ENCODE measurements at places on chromosomes 6 and 20.

- no peak for DNase-seq
Measured at GRCh38 chr6:35328108-35328723, 14.1 kb upstream of the PPARD start.

- DNase-seq = no peak
Measured at GRCh38 chr20:25360631-25361286, 29.9 kb downstream of the ABHD12 start.

DNA sequence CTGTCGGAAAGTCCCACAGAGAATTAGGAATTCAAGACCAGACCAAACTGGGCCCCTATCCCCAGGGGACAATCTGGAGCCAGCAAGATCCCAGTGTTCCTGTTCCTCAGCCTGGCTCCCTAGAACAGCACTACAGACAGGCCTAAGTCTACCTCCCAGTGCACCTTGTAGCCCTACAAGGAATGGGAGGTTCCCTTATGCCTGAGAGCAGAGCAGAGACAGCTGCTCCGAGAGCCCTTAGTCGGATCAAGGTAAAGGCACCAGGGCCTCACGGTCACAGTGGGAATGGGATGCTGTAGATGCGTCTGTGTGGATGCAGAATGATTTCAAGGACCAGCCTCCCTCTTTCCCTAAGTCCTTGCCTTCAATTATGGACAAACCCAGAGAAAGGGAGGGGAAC is 204.5 kb upstream of the STXBP5 start:
- DNase-seq = no peak

DNA sequence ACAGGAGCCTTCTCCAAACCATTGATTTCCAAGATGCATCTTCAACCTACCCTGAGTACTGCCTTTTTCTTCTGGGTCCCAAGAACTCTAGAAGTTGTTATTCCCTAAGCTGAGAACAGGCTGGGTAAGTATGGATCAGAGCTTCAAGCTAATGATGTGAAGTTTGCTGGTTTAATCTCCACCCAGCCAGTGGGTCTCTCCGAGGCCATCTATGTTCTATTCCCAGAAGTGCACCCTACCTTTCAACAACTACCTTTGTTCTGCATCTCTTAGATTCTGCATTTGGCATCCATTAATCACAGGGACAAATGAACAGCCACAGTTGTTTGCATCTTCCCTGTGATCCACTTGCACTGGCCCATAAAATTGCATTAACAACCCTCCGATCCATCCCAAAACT is 246.2 kb downstream of the HIVEP2 start:
- DNase-seq = no peak

- DNase-seq = no peak
Measured at GRCh38 chr6:5135788-5136376, 50.7 kb downstream of the PPP1R3G start.

- no peak for DNase-seq
Measured at GRCh38 chr6:42276034-42276890, 58.6 kb upstream of the MRPS10 start.

GRCh38 chr6:155561257-155561965 is 105.8 kb upstream of the NOX3 start:
- no peak for DNase-seq

DNA sequence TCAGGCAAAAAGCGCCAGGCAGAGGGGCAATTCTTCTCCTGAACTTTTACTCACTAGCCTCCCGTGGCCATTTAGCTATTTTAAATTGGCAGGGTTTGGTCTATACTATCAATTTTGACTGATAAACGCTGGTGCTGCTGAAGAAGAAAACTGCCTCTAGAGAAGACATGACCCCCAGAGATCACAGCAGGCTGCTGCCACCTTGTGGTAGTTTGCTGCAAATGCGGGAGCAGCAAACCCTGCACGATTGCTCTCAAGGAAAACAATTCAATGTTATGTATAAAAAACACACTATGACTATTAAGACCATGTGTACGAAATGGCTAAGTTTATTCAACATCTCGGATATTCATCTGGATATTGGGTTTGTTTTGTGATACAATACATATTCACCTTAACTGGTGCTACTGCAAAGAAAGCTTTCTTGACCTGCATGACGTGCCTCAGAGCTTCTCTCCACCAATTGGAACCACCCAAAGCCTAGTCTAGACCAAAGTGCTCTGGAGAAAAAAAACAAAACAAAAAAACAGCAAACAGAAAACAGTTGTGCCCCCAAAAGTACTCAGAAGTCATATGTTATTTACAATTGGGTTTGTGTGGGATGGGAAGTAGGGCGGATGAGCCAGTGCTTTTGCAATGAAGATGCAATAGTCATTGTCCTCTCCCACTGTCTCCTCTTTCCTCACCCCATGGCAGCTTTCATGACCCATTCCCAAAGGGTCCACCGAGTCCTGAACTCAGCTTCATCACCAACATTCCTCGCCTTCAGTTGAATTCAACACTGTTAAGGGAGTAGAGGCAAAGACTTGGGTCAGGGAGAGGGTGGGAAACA is 19.6 kb upstream of the IL17F start:
- DNase-seq = peak; percentile 55

GRCh38 chr20:20439602-20440190 is 71.8 kb downstream of the INSM1 start:
- DNase-seq = no peak

DNA sequence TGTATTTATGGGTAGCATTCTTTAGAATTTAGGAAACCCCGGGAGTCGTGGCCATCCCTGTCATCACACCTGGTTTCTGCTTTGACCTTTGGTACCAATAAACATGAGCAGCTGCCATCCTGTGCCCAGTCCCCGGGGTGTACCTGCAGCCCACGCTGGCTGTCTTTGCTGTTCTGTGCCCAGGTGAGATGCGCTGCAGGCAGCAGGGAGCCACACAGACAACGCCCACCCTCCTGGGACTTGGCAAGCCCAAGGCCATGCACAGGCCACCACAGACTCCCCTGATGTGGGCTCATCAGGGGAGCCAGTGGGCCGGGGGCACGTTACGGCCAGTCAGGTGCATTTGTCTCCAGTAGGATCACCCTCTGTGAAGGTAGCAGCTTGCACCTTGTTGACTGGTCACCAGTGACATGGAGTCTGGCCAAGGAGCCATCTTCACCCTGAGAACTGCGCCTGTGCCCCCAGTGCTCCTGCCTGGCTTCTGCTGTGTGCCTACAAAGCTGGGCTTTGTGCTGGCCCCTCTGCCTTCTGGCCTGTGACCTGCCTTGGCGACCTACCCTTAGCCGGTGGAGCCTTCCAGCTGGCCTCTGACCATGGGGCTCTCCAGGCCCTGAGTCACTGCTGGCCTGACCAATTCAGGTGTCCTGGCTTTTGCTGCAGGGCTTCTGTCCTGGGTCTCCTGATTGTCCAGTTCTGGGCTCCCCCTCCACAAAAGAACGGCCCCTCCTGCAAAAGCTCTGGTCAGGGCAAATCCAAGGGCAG is 14.2 kb upstream of the UNC93A start:
- no peak for DNase-seq

DNA sequence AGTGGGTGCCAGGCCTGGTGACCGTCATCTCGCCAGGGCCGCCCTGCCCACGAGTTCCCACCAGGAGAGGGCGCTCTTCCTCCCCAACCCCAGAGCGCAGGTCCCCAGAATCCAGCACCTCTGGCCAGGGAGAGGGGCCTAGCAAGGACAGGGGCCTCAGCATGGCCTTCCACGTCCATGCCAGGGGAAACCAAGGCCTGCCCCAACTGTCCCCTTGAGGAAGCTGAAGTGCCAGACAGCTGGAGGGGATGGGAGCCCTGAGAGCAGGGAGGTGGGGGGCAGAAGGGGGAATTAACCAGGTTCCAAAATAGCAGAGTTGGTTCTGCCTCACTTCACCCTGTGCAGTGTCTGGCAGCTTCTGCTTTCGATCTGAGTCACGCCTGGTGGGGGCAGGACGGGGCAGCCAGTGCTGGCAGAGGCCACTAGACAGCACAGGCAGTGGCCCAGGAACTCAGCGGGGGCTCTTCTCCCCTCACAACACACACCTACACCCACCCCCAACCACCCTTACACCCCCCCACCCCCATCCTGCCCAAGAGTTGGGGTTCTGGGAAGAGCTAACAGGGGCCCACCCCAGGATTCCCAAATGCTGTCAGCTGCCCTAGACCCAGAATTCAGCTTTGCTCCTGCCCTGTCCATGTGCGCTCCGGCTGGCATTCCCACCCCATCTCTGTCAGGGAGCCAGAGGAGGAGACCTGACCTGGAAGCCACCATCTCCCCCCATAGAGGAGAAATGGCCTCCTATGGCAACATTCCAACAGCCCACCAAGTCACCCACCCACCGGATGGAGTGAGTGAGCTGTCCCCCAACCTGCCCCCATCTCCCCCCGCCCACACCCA is 29.2 kb downstream of the TFEB start:
- no peak for DNase-seq

DNA sequence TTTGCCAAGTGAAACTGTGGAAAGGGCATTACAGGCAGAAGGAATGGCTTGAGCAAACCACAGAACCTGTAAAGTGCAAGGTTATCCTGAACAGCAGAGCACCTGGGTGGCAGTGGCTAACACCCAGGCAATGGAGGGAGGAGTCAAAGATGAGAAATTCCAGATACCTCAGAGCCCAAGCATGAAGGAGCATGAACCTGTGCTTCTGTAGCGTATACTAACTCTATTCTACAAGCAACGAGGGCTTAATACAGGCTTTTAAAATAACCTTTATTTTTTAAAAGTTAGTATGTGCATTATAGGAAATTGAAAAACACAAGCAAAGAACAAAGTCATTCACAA is 77.0 kb downstream of the CNBD2 start:
- no peak for DNase-seq

DNA sequence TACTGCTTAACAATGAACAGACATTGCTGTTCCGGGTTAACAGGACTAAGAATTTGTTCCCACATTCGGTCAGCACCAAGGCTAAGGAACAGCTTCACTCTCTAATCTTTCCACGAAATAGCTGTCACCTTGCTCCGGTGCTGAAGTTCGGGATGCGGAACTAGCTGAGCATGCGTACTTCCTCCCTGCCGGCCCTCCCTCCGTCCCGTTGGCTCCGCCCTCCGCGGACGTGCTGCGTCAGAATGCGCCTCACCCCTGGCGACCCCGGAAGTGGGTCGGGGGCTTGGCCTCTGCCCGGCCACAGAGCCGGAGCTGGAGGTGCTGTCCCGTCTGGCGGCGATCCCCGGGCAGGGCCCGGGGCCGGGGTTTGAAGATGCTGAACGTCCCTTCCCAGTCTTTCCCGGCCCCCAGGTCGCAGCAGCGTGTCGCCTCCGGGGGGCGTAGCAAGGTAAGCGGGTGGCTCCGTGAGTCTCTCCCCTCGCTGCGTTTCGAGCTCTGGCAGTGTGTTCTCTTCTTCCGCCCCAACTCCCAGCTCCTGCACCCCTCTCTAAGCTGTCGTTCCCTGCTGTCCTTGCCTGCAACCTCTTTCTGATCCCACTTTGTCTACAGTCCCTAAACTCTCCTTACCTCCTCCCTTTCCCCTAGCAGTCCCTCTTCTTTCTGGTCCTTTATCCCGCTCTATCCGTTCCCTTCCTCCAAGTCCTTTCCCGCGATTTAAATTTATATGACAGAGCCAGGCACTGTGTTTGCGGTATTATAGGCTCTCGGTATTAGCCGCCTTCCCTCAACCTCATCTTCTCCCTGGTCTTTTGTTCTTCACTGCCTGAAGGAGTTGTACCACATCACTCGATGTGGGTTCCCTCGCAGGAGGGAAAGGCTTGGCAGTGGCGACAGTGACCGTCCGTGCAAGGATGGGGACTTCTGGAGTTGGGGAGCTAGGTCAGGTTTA is at the start of gene CYB5R4:
CYB5R4 (plus strand) TSS at position 280 of the 949 bp plus-strand sequence; CDS start at position 374, 94 bp downstream.
- peak; percentile 83 for DNase-seq

DNA sequence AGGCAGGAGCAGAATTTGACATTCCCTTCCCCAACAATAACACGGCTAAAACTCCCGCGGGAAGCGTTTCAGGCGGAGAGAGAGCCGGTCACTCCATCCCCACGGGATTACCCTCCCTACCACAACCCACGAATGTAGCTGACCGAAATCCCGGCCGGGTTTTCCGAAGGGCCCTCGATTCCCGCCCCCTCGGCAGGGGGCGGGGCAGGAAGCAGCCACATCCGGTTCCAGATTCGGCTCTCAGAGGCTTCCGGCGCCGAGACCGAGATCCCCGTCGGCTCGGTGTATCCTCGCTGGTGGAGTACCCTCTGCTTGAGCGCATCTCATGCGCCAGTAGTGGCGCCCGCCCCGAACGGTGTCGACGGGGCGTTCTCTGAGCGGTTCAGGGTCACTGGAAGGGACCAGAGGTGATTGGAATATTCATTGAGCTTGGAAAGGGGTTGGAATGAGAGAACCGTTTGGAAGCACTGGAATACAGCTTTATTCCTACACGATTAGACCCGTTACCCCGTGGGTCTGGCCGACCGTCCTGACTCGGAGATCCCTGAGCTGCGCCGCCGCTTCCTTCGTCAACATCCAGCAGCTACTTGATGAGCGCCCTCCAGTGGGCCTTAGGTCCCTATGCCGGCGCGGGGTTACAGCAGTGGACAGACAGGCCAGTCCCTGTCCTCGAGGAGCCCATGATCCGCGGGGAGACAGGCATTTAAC is 649 bp upstream of the RGL2 start:
- DNase-seq = peak; percentile 88

- DNase-seq = no peak
Measured at GRCh38 chr6:31385041-31385440, 18.4 kb upstream of the MICA start.

DNA sequence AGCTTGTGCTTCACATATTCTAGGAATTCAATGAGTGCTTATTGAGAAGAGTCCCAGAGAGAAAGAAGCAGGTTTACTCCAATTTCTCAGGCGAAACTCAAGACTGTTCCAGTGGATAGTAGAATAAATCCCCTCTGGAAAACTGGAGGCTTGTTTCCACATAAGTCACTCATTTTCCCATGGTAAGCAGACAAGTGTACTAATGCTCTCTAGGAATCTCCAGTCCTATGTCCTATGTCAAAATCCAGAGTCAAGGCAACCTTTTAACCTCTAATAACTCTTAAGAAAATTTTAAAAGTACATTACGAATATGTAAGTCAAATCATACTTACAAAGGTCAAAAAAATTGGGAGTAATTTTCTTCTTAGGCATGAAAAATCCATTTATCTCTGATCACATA is 35.2 kb downstream of the SMLR1 start:
- DNase-seq = no peak

- no peak for DNase-seq
Measured at GRCh38 chr6:145119081-145119480, 616.2 kb downstream of the EPM2A start.

DNA sequence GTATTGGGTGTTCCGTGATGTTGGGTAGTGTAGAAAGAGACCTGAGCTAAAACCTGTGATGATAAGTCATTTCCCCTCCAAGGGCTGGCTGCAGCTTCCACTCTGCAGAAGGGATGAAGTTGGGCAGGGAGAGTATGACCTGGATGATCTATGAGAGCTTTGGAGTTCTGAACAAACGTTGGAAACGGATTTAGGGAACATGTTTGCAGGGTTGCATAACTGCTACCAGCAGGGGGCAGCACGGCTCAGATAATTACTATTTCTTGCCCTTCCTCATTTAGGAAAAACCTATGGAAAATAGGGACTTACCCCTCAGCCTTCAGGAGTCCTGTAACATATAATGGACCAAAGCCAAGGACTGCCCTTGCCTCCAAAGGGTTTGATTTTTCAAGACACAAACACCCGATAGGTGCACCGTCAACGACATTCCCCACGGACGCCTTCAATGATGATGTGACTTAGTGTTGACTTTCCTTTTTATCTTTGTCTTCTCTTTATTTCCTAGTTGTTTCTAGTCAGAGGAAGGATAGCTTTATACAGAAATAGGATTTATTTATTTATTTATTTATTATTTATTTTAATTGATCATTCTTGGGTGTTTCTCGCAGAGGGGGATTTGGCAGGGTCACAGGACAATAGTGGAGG is 164.9 kb upstream of the SASH1 start:
- DNase-seq = no peak
